ENCODE measurements at places on chromosomes 5 and 9.

DNA sequence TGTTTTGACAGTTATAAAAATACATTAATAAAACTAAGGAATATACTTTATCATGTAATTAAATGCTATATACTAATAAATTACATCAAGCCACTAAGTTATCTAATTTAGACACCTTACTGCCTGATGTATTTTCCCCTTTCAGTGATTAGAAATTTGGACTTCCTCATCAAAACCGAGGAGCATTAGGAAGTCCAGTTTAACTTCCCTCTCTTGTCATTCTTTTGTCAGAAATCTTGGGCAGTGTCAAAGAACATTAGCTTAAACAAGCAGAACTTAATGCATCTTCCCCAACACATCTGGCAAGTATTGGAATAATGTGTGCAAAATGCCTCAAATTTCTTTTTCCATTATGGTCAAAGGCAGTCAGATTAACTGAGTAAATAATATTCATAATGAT, 81.6 kb downstream of the PLPP1 start:
- no peak for DNase-seq

- no peak for DNase-seq
Measured at GRCh38 chr5:96936431-96937320, 796 bp downstream of the LNPEP start.

DNA sequence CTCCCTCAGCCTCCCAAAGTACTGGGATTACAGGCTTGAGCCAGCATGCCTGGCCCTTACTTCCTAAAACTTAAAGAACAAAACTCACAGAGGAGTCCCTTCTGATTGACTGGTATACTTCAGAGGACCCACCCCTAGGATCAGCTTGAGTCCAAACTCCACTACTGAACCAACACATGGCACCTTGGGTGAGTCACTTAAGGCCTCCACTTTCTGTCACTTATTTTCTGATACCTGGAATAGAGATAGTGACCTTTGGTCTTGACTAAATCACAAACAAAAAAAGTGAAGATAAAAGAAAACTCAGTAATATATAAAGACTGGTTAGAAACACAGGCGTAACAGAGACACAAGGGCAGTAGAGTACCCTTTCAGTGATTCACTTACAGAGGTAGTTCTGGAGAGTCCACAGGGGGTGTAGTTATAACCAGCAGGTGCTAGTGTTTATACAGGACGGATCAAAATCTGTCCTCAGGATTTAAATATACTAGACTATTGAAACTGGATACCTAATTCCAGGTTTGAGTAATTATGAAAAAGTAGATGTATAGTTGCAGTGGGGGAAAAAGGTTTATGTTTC, 274.3 kb upstream of the ANKRD55 start:
- DNase-seq, result no peak

GRCh38 chr9:136364942-136365774, 1.6 kb upstream of the DNLZ start:
- DNase-seq, result no peak

GRCh38 chr9:9033022-9033421, 1233.4 kb upstream of the DMAC1 start:
- no peak for DNase-seq

GRCh38 chr9:72327631-72328030, 37.4 kb downstream of the ZFAND5 start:
- no peak for DNase-seq

- no peak for DNase-seq
Measured at GRCh38 chr5:759781-760362, 24.7 kb downstream of the ZDHHC11B start.

GRCh38 chr5:38289457-38289856, 31.1 kb downstream of the EGFLAM start:
- no peak for DNase-seq

- DNase-seq, result no peak
Measured at GRCh38 chr9:116549786-116550660, 137.1 kb upstream of the TRIM32 start.

- no peak for DNase-seq
Measured at GRCh38 chr5:171543148-171543815, 123.8 kb downstream of the FGF18 start.

DNA sequence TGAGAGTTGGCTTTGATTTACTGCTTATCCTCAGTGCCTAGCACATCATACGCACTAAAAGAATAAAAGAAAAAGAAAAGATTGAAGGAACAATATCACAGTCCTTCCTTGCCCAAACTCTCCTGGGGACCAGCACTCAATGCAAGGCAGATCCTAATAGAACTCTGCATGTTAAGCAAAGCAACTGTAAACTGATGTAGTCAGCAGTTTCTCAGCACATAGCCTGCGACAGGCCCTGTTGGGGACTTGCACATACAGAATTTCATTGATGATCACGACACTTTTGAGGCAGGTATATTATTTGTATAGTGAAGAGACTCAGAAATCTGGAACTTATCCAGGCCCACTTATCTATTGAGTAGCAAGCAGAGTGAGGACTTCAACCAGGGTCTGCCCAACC, 15.4 kb downstream of the NIPAL4 start:
- no peak for DNase-seq

- DNase-seq, result no peak
Measured at GRCh38 chr5:177089127-177089526, 2.4 kb downstream of the FGFR4 start.

DNA sequence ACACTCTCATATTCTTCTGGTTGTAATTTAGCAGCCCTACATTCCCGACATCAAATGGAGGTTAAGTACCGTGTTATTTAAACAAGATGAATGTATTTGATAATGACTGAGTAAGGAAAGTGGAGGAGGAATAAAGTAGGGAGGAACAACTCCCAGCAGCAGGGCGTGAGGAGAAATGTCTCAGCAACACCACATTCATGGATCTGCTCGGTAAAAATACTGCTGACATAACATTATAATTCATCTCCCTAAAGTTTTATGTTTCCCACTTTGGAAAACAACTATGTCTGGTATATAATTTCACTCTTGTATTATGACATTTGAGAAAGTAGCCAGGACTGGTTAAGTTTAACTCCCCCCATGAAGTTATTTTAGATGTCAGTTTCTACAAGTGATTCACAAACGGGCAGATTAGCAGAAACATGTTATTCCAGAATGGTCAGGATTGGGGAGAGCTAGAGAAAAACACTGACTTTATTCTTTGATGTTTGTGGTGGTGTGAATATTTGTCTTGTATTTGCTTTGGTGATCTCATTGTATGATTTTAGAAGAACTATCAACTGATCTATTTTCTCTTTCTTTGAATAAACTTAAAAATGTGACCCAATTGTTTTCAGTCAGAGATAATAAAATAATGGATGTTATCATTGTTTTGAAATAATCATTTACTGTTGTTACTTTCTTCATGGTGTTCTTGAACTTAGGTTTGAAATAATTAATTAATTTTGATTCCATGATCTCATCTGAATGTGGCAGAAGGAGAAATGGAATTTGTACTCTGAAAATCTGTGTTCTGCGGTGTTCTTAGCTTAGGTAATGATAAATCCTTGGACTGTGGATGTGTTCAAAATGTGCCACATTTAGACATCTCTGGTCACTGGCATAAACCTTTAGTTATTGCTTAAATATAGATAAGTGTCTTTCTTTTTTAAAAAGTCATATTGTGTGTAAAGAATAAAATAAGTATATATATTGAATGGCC, 303.6 kb upstream of the ZNF608 start:
- no peak for DNase-seq

- DNase-seq, result no peak
Measured at GRCh38 chr5:65481171-65481581, 544 bp downstream of the ADAMTS6 start.

DNA sequence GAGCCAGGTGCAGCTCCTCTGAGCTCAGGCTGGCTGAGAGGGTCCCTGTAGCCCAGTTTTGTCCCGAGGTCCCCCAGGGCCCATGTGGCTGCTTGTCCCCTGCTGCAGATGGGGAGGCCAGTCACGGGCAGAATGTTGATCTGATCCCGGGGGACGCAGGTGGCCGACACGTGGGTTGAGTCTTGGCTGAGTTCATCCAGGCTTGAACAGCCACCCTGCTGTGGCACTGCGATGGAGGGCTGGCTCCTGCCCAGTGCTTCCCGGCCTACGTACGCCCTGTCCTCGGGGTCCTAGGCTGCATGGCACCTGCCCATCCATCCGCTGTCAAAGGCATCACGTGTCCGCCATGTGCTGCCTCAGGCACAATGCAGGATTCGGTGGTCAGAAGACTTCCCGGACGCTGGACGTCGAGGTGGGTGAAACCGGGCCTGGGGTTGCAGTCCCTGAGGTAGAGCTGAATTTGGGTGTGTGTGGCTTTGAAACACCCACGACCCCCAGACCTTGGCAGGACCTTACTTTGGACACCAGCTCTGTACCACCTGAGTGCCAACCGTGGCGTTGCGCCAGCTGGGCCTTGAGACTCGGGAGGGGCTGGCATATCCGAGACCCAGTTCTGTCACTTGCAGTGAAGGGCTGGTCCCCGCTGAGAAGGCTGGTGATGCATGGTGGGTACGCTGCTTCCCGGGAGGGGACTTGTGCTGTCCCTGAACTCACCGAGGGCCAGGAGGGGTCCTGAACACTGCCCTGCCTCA, 22.3 kb downstream of the RXRA start:
- no peak for DNase-seq

- DNase-seq, result no peak
Measured at GRCh38 chr9:107862323-107862722, 372.8 kb upstream of the KLF4 start.

DNA sequence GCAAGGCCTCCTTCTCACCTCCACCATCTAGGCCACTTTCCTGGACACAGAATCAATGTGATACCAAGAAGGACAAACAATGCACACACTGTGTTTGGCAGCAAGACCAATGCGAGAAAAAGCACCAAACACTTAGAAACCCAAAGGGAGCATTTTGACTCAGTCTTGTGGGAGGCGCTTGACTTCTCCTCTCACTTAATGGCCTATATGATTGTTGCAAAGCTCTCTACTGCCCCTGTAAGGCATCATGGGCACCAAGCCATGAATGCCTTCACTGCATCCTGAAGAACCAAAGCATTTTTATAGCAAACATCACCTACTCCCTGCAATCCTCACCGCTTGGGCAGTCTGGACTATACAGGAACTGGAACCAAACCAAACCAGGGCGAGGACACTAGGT, 57.5 kb downstream of the CDH6 start:
- no peak for DNase-seq

- DNase-seq, result no peak
Measured at GRCh38 chr5:82674671-82675070, 396.5 kb upstream of the RPS23 start.

DNA sequence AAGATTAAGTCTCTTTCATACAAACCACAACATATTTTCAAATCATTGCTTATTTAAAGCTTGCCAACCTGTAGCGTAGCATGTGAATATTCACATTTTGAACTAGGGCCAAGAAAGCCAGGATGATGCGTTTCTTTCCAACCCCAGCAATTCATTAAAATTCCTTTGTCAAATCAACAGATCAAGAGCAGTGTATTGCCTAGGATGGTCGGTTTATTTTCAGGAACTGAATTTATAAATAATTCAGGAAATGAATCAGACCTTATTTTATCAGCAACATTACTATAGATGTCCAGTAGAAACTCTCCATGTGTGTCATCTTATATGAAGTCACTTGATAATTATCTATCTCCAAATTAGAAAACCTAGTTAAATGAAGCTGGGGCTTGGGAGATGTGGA, 13.2 kb upstream of the AUH start:
- DNase-seq, result no peak

DNA sequence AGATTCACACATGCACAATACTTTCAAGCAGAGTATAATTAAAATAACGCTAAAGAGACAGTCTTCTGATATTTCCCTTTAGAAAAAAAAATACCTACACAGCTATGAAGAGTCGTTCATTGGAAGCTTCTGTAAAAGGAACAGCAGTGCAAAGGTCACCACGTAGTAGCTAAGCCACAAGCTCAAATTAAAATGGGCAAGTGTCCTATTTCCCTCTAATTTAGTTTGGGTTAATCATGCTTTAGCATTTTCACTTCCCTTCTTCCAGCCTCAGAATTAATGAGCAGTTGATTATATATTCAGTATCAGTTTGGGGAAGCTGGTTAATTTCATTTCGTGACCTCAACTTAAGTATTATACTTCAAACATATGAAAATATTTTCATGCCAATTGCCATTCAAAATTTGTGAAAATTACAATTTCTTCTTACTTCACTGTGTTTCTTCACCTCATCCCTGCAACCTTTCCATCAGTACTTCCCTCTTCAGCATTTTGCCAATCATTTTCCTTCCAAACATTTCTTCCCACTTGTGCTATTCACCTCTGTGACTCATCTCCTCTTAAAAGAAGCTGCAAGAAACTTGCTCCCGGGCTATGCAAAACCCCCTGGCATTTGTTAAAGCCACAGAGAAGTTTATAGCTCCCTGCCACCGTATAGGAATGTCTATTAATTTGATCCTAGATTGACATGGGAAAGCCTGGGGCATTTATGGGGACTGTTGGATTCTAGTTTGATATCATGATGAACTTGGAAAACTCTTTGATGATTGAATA, 83.0 kb downstream of the DMRTA1 start:
- no peak for DNase-seq

DNA sequence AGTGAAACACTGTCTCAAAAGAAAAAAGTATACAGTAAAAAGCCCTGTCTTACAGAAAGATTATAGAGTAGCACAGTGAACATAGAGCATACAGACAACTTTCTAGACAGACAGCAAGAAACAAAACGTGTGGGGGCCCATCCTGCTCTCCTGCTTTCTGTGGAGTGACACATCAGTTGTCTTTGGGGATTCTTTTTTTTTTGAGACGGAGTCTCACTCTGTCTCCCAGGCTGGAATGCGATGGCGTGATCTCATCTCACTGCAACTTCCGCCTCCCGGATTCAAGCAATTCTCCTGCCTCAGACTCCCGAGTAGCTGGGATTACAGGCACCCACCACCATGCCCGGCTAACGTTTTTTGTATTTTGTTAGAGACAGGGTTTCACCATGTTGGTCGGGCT, 14.9 kb downstream of the CDHR2 start:
- DNase-seq, result no peak

GRCh38 chr9:81028504-81028903, 660.8 kb downstream of the TLE1 start:
- DNase-seq, result no peak

GRCh38 chr5:157902449-157903116, 43.6 kb upstream of the CLINT1 start:
- DNase-seq, result no peak

DNA sequence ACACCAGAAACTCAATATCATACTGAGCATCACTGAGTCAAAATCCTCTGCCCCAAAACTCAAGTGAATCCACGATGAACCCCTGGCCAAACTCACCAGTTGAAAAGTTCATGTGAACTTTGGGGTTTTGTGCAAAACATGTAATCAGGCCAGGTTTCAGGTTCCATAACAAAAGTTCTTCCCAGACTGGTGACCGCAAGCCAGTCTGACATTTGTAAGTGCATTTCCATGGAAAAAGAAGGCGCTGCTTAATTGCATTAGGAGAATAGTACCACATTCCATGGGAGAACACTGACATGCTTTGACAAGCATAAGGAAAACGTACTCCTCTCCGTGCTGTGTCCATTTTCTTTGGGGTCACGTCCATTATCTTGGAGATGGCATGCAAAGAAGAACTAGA, 567.0 kb downstream of the BNC2 start:
- DNase-seq, result no peak

- DNase-seq, result no peak
Measured at GRCh38 chr5:36772276-36773140, 104.1 kb upstream of the NIPBL start.
